Activated T-cell treated with anti-CD3 and anti-CD28 coated beads, Interleukin-2, amount 50 U/mL, for 24 hours (primary cell): ENCODE measurements at places on chromosomes 4 and X.

- DNase-seq: peak; percentile 52
Observed at GRCh38 chr4:101418055-101418454, 70.7 kb upstream of the PPP3CA start.

- DNase-seq: peak; percentile 78
Observed at GRCh38 chr4:141636082-141636770, at the start of gene IL15. TSS of gene IL15 (plus strand) at chr4:141636583. CDS start at chr4:141719465, 82,882 bp downstream.

GRCh38 chrX:28718450-28718849 lies 131.2 kb downstream of the IL1RAPL1 start:
- DNase-seq: no peak

DNA sequence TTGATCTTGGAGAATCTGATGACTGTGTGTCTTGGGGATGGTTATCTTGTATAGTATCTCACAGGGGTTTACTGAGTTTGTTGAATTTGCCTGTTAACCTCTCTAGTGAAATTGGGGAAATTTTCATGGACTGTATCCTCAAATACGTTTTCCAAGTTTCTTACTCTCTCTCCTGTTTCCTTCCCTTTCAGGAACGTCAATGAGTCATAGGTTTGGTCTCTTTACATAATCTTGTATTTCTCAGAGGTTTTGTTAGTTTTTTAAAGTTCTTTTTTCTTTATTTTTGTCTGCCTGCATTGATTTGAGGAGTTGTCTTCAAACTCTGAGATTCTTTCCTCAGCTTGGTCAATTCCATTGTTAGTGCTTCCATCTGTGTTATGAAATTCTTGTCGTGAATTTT lies 227.7 kb upstream of the GPRIN3 start:
- no peak for DNase-seq

DNA sequence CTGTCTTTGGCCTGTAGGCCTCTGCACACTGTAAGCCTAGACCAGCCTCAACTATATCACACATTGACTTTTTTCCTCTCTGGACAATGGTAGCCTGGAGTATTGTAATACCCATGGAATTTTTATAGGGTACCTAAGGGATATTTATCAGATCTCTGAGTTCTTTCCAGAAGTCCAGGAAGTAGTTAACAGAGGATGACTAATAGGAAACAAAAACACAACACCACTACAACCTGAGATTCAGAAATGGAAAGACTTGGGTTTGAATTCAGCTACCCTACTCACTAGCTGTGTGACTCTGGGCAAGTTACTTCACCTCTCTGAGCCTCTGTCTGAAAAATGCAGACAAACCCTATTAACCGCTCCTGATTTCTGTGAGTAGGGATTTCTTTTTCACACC lies 7.7 kb upstream of the STX18 start:
- no peak for DNase-seq

DNA sequence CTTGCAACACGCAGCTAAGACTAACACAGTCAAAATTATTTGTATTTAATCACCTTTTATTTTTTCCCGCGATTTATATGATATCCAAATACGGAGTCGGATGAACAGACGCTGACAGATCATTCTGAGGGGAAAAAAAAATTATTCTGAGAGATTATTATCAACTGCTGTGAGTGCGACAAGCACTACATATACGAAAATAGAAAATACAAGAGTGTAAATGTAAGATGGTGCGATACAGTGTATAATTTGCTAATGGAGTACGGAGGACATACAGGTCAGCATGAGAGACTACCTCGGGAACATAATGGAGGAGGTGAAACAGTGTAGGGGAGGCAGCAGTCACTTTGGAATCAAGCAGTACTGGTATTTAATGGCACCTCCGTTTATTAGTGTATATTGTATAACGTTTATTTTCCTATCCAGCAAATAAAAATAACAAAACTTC lies 2.8 kb upstream of the LIN54 start:
- DNase-seq: no peak

DNA sequence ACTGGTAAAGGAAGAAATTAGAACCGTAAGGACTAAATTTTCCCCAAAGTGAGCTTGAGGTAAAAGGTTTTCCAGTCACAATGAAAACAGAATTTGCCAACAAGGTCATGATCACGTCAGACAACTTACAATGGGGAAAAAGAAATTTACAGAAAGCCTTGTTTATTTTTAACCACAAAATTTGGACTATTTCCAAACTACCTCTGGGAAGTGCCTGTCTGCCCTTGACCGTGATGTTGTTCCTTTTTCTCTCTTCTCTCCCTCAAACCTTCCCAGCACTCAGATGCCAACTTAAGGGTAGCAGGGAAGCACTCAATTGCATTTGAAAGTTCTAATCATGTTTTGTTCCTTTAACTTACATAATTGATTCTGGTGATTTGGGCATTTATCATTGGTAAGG lies 32.5 kb downstream of the MEPE start:
- DNase-seq: no peak

GRCh38 chr4:174154215-174154854 lies 129.1 kb downstream of the FBXO8 start:
- no peak for DNase-seq

GRCh38 chr4:110869862-110870572 lies 247.1 kb upstream of the PITX2 start:
- DNase-seq: no peak

- DNase-seq: no peak
Observed at GRCh38 chrX:130340271-130340670, 552 bp downstream of the SLC25A14 start.

DNA sequence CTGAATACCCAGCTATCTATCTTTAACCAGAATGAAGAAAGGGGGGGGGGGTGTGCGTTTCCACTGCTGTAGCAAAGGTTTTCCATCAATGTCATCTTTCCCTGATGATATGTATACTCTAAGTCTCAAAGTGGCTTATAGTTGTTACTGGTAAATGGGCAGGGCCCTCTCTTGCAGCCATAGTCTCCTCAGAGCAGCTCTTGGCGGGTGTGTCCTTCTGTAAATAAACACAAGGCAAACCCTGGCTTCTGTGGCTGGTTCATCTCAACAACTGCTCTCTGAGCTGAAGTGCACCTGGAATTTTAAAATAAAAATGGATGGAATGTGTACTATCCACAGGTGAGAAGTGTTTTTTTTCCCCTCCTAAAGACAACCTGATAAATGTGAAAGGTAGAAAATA lies 57.5 kb upstream of the SCML1 start:
- DNase-seq: no peak

DNA sequence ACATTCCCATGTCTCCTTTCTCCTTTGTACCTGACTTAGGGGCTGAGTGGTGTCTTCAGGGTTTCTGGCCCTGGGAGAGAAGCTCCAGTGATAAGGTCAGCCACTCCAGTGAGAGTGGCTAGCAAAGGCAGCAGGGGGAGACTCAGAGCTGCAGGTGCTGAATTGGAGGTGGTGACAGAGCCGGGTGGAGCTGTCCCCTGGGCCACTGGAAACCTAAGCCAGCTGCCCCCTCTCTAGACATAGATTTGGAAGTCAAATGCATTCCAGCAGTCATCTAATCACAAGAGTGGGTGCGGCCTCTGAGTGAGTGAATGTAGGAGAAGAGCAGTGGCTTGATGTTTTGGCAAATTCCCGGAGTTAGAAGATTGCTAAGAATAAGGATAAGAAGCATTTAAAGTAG lies 28.5 kb downstream of the TRIM2 start:
- no peak for DNase-seq

GRCh38 chr4:5753366-5753765 lies 42.4 kb downstream of the EVC start:
- DNase-seq: no peak

- no peak for DNase-seq
Observed at GRCh38 chr4:14452764-14453163, 549.5 kb upstream of the CPEB2 start.

GRCh38 chr4:140237616-140238350 lies 83.8 kb upstream of the MAML3 start:
- DNase-seq: no peak

GRCh38 chr4:4668355-4669210 lies 126.7 kb upstream of the STX18 start:
- DNase-seq: no peak

DNA sequence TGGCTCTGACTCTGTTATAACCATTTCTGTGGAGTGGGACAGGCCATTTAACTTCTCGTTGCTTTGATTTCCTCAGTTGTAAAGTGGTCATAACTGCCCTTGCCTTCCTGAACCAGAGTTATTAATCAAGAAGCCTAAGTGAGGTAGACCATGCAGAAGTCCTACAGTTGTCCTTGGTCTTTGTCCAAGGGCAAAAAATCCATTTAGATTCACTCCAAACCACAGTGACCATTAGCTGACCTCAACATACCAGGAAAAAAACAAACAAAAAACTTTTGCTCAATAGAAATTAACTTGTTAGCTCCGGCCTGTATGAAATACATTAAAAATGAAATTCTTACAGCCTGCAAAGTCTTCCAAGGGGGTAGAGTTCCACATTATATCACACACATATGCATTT lies 52.7 kb downstream of the TBC1D9 start:
- no peak for DNase-seq

- no peak for DNase-seq
Observed at GRCh38 chr4:7351014-7351413, 83.7 kb downstream of the PSAPL1 start.

DNA sequence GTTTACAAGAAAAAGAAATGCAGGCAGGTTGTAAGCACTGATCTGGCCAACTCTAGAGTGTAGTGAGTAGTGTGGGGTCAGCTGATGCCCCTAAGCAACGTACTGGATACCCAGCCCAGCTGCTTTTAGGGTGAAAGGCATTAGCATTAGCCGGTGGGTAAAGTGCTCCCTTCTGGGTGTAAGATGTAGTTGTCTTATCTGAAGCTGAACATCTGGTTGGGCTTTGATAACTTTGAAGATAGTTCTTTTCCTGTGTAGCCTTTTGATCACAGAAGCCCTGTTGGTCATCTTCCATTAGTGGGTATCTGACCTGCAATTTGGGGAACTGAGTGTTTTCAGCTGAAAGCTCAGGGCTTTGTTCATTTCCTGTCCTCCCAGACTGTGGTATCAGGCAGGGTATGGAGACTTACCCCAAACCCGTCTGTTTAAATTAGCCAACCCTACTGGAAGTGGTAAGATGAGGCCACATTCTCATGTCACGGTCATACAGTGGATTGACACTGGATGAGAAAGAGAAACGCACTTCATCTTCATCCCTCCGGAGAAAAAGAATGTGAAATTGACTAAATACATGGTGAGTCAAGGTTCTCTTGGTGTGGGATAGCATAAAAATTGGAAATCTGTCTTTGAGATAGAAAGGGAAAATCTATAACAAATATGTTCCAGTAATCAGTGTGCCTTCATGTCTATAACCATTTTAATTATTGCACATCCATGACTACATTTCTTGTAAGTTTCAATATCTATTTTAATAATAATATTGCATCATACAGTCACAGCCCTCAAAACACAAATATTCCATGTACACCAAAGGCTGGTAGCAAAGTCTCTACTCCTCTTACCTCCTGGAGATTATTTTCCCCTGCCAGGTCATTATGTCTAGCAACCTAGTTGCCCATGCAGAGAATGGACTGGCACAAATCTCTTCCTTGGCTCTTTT lies 8.7 kb downstream of the RHOH start:
- peak; percentile 53 for DNase-seq

DNA sequence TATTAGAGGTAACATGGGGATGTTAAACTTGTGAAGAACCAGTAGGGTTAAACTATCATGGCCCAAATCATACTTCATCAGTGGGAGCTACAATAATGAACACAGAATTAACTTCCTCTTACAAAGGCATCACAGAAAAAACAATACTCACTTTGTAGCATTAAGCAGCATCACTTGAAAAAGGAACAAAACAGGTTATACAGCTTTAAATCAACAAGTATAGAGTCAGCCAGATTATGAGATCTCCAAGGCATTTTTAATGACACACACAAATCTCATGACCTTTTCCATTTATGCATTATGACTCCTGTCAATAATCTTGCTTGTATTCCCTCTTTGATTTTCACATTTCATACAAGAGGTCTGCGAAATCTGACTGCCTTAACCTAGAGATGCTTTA lies 18.3 kb downstream of the FBXL5 start:
- DNase-seq: no peak

- no peak for DNase-seq
Observed at GRCh38 chr4:121304893-121305292, 75.9 kb downstream of the QRFPR start.

DNA sequence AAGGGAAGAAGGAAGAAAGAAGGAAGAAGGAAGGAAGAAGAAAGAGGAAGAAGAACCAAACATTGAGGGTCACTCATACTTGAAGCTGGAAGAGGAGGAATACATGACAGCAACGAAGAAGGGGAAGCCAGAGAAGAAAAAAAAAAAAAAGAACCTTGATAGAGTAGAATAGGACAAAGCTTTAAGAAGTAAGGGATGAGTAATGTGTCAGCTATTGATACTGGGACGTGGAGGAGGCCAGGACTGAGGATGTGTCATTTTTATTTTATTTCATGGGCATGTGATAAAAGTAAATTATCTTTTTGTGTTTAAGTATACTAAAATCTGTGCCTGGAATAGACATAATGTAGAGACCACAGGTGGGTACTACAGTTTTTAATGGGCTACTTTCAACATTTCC lies 6.4 kb downstream of the EDA2R start:
- no peak for DNase-seq

DNA sequence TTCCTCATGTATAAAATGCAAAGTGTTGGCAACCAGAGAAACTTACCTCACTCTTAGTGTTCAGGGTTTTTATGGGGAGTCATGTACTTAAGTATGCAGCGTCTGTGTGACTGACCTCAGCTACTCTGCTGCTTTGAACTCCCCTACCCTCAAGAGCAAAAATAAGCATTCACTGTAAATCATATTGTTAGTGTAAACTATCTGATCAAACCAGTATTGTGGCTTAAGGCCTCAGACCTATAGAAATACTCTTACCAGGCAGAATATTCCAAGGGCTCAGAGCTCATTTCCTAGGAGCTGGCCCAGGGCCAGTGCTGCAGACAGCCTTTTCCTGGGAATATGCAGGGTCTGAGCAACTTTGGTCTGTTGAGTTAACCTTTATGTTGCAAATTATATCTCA lies 453.1 kb downstream of the CCSER1 start:
- no peak for DNase-seq

GRCh38 chr4:19195696-19196095 lies 1056.0 kb upstream of the SLIT2 start:
- no peak for DNase-seq

- DNase-seq: no peak
Observed at GRCh38 chrX:39450234-39450977, 647.4 kb downstream of the BCOR start.

- no peak for DNase-seq
Observed at GRCh38 chr4:568351-568652, 7.8 kb downstream of the TMEM271 start.

GRCh38 chrX:36913551-36913950 lies 94.6 kb upstream of the FAM47C start:
- DNase-seq: no peak

GRCh38 chrX:13627306-13627705 lies 25.6 kb upstream of the TCEANC start:
- DNase-seq: no peak
